Fibroblast of the conjunctiva (primary cell): ENCODE measurements at places on chromosomes 2 and 18.

DNA sequence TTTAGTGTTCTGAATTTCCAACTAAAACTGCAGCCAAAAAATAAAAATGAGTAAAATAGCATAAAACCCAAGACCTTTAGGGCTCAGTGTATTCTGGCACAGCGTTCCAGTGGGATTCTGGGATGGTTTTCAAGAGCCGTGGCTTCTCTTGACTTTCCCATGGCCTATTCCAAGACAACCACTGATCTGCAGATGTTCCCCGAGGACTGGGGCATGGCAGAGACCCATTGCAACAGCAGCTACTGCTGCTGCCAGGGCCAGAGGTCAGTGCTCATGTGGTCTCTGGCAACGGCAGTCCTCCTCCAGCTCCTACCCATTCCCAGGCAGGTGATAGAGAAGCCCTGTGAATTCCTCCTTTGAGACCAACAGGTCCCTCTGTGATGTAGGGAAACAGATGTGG, 26.8 kb downstream of the TNP1 start:
- DNase-seq = no peak

- DNase-seq = no peak
Measured at GRCh38 chr2:70490381-70490780, 63.2 kb downstream of the TGFA start.

- DNase-seq = no peak
Measured at GRCh38 chr2:234496055-234496834, 636 bp downstream of the ARL4C start.

GRCh38 chr2:163659224-163659623, 76.6 kb downstream of the FIGN start:
- DNase-seq = no peak

DNA sequence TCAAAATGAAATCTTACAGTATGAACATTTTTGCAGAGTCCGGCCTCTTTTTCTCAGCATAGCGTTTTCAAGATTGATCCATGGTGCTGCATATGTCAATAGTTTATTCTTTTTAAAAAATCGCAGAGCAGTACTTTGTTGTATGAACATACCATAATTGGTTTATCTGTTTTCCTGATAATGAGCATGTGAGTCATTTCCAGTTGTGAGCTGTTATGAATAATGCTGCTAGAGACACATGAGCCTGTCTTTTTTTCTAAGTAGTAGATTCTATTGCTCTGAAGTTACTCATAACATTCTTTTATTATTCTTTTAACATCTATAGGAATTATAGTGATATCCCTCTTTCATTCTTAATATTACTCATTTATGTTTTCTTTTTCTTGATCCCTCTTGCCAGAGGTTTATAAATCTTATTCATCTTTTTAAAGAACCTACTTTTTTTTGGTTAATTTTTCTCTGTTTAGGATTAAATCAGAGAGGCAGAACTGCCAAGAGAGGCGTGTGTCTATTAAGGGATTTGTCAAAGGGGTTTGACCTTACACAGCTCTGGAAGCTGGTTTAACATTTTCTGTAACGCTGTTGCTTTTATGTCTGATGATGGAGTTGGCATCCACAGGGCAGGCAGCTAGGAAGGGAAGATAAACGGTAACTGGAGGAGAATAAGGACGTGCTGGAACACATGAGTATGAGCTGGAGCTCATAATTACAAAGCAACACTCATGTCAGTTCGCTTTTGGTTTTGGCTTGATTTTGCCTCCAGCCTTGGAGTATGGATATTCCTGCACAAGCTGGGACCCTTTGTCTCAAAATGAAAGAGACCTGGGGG, 47.4 kb downstream of the MGAT5 start:
- no peak for DNase-seq

DNA sequence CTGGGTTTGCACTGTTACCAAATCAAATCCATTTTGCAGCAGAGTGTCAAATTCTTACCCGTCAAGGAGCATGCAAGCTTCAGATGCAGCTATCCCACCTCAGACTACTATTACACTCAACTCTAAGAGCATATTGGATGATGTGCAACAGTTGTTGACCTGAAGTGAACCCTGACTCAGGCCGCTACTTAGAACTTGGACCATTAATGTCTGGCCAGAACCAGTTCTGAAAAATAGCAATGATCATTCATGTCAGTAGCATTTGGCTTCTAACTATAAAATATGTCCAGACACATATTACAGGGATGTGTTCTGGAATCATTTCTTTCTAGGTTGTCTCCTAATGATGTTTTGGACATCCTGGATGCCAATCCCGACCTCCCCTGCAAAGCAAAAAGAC, 135.5 kb upstream of the PKDCC start:
- DNase-seq = no peak

- DNase-seq = no peak
Measured at GRCh38 chr2:125630377-125630776, 1025.6 kb upstream of the GYPC start.

- peak; percentile 21 for DNase-seq
Measured at GRCh38 chr2:135948642-135949355, 36.6 kb downstream of the DARS1 start.

- DNase-seq = no peak
Measured at GRCh38 chr2:128154225-128154624, 63.2 kb downstream of the UGGT1 start.
